ENCODE measurements at places on chromosomes 5 and 9. TPM values are rescaled to one million over a fixed set of nuclear protein-coding genes. Genes with fewer than 3 reads are reported as not detected.

GRCh38 chr5:102421647-102422046 lies 77.2 kb downstream of the SLCO6A1 start:
- DNase-seq = no peak
- peaks cover 17% of the 10 kb centered on the region for H3K36me3 ChIP-seq
- H3K4me1 ChIP-seq = no peaks in the 10 kb centered on the region

PCDHGA8 gene
- total RNA-seq = 0.19 TPM

DNA sequence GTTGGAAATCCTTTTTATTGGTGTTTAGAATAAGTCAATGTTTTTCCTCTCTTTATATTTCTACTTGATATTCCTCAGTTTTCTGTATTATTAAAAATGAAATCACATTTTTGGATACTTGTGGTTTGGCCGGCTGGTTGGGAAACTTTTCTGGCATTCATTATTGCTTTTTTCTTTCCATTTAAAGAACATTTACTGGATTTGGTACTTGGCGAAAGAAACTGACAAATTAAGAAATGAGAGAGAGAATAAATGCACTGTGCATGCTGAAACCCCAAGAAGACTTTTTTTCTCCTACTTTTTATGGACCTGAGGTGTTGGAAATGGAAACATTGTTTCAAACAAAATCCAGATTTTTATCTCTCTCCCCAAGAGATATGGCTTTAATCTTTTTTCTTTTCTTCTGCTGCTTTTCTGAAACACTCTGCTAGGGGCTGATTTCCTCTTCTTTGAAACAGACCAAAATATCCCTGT lies 128.4 kb downstream of the SNX18 start:
- peak overlapping the region; percentile 77 for H3K4me3 ChIP-seq
- H3K36me3 ChIP-seq = peaks cover 7% of the 10 kb centered on the region
- H3K4me1 ChIP-seq = peaks cover 46% of the 10 kb centered on the region
- peak overlapping the region; percentile 89 for H3K27ac ChIP-seq
- H3K27me3 ChIP-seq = no peaks in the 10 kb centered on the region

GRCh38 chr9:33289496-33289895 lies 820 bp upstream of the NFX1 start:
- peak overlapping the region; percentile 99 for H3K27ac ChIP-seq
- H3K4me3 ChIP-seq = peak overlapping the region; percentile 98
- H3K4me1 ChIP-seq = peaks cover 40% of the 10 kb centered on the region
- peak; percentile 61 for DNase-seq
- peaks cover 16% of the 10 kb centered on the region for H3K36me3 ChIP-seq

DNA sequence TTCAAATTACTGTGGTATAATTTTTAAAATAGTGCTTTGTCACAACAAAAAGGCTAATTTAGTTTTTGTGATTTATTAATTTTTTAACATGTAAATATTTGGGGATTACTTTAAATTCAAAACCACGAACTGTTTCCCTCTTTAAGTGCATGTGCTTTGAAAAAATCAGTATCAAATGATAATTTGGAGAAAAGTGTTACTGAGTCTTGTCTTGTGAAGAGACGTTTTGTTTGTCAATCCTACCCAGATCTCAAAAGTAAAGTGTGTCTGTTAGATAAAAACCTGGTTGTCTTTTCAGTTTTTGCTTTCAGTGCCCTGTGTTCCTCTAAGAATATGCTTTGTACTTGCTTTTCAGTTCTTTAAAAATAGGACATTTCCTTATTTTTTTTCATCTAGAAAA lies 7.7 kb downstream of the ZSWIM6 start:
- no peak overlapping the region for H3K4me3 ChIP-seq
- H3K4me1 ChIP-seq = peaks cover 20% of the 10 kb centered on the region
- no peak for DNase-seq
- no peak overlapping the region for H3K27ac ChIP-seq

CCL27 gene
- total RNA-seq = not detected

DNA sequence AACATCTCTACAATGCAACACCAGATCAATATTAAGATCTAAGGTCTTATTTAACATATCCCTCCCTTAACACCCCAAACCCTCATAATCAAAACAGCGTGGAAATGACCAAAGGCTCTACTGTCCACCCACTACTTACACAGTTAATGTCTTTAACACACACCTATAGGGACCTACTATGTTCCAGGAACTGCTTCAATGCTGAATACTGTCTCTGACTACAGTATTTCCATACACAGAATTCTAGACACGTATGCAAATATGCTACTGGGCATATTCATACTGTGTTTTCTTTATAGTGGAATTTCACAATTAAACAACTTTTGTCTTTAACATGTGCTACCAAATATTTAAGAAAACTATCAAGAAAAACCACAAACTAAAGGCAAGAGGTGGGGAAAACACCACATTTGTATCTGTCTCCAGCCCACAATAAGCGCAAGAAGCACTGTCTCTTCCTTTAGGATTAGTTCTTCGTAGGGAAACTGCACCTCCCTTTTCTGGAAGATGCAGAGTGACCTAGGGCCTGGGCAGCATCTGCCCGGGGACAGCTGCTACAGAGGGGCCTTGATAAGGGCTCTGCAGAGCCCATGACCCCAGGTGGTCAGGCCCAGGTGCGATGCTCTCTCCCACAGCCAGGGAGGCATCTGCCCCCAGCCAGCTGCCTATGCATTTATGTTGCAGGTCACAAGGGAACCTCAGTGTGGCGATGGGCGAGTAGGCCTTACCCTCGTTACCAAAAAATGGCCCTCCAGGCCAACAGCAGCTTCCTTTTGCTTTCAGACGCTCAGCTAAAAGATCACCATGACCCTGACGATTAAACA lies 55.2 kb downstream of the PSMB7 start:
- DNase-seq = no peak
- H3K27ac ChIP-seq = peak overlapping the region; percentile 43
- peaks cover 47% of the 10 kb centered on the region for H3K4me1 ChIP-seq
- no peaks in the 10 kb centered on the region for H3K27me3 ChIP-seq

DNA sequence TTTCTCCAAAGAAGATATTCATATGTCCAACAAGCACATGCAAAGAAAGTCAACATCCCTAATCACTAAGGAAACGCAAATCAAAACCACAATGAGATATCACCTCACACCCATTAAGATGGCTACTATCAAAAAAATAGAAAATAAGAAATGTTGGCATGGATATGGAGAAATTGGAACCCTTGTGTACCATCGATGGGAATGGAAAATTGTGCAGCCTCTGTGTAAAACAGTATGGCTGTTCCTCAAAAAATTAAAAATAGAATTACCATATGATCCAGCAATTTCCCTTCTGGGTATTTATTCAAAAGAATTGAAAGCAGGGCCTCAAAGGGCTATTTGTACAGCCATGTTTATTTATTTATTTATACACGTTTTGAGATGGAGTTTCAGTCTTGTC lies 43.0 kb upstream of the HRH2 start:
- H3K27ac ChIP-seq = no peak overlapping the region
- H3K27me3 ChIP-seq = peaks cover 18% of the 10 kb centered on the region
- H3K4me1 ChIP-seq = no peaks in the 10 kb centered on the region

SV2C gene
- not detected for total RNA-seq

DNA sequence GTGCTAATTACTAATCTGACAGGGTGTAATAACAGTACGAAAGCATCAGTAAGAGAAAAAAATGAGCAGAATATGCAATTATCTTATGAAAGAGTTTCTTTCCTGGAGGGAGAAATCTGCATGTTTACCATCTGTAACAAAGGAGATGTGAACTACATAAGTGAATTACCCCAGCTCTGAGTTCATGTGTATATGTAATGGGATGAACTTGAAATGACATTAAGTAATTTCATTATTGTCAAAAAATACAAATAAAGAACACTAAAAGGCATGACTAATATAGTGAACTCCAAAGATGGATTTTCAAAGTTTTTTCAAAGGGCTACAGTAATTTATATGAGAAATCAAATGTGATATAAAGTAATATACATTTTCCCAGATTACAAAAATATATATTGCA lies 944.0 kb downstream of the MAT2B start:
- no peaks in the 10 kb centered on the region for H3K27me3 ChIP-seq
- H3K36me3 ChIP-seq = no peaks in the 10 kb centered on the region
- H3K4me1 ChIP-seq = no peaks in the 10 kb centered on the region

DNA sequence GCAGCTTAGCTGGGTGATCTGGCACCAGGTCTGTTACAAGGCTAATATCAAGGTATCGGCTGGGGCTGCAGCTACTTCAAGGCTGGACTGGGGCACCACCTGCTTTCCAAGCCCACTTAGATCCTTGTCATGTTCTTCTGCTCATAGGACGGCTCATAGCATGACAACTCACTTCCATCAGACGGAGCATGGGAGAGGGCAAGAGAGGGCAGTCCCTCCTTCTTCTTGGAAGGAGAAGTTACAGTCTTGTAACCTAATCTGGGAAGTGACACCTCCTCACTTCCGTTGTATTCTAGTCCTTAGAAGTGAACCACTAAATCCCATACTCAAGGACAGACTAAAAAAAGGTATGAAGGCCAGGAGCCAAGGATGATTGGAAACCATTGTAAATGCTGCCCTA lies 258.2 kb downstream of the MAST4 start:
- H3K36me3 ChIP-seq = no peaks in the 10 kb centered on the region
- H3K4me1 ChIP-seq = peaks cover 24% of the 10 kb centered on the region
- H3K27ac ChIP-seq = no peak overlapping the region
- peaks cover 17% of the 10 kb centered on the region for H3K27me3 ChIP-seq

All from natural killer cell treated with Interleukin-12 subunit alpha and Interleukin-12 subunit beta and Interleukin-15 and Interleukin-18, amount 100 ng/mL, for 72 hours (primary cell).